ENCODE measurements at places on chromosomes 12 and 14.

- DNase-seq = no peak
Observed at GRCh38 chr12:49792181-49792970, 35.8 kb downstream of the NCKAP5L start.

DNA sequence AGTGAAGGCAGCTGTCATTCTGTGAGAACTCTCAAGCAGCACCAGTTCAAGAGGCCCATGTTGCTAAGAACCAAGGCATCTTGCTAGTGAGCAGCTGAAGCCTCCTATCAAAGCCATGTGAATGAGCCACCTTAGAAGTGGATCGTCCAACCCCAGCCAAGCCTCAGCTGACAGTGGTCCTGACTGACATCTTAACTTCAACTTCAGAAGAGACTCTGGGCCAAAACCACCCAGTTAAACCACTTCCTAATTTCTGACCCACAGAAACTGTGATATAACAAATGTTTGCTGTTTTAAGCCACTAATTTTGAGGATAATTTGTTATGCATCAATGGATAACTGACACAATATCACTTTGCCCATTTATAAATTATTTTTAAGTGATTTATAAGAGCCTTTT is 256.0 kb downstream of the RPAP3 start:
- DNase-seq = no peak

DNA sequence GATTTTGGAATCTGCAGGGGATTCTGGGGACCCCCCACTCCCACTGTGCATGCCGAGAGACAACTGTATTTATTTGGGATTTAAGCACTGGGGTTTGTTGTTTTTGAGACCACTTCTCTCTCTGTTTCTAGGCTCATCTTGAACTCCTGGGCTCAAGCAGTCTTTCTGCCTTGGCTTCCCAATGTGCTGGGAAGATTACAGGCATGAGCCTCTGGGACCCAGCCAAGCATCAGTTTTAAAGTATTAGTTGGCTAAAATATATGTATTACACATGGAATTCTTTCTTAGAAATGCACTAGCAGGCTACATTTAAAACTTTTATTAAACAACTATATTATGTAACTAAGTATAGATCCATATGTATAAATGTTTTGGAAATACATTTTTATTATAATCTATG is 78.3 kb downstream of the AEBP2 start:
- no peak for DNase-seq

GRCh38 chr14:39218171-39218769 is 15.4 kb upstream of the MIA2 start:
- no peak for DNase-seq

- no peak for DNase-seq
Observed at GRCh38 chr12:106978035-106978800, 8.7 kb downstream of the MTERF2 start.

DNA sequence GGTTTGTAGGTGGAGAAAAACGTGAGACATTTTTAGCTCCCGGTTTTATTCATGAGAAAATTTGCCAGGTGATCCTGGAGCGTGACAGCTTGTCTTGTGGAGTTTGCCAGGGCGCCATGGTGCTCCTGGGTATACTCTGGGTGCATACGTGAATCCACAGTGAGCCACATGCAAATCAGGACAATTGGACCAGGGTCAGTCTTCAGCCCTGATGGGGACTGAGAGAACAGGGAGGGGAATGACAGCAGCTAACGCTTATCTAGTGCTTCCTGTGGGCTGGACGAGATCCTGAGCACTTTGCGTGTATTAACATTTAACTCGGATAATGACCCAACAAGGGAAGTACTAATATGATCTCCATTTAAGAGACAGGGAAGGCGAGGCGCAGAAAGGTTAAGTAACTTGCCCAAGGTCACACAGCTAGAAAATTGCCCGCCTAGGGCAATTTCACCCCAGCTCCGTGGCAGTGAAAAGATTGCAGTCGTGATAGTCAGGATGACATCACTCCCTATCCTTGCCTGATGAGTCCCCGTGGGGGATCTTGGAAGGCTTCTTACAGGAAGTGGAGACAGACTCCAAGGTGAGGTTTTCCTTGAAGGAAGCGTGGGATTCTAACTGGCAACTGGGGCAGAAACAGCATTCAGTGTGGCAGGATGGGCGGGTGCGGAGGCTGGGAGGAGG is 118.4 kb upstream of the NCOR2 start:
- no peak for DNase-seq

Measured in H9 (cell line).